HepG2 (cell line): ENCODE measurements at places on chromosomes 4 and X.

DNA sequence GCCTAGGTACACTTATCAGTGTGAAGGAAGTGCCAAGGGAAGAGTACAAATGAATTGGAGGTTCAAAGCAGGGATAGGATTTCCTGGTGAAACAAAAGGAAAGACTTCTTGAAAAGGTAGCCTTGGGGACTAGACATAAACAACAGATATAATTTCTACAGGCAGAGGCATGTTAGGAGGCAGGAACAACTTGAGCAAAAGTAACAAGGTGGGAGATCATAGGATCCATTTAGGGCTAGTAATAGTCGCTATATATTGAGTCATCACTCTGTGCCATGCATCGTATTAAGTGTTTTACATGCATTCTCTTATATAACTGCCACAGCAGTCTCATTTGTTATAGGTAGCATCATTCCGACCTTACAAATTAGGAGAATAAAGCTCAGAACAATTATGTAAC is 98.3 kb upstream of the EOLA2 start:
- no peak for DNase-seq

- peak; percentile 29 for DNase-seq
These were observed 7.8 kb downstream of the LARP1B start for GRCh38 chr4:128068918-128069317.

GRCh38 chrX:10714531-10714930 is 94.1 kb upstream of the MID1 start:
- no peak for DNase-seq

- no peak for DNase-seq
These were observed 59.9 kb downstream of the C4orf51 start for GRCh38 chr4:145739845-145740244.

- no peak for DNase-seq
These were observed 574.3 kb upstream of the DIPK2B start for GRCh38 chrX:45774961-45775360.

DNA sequence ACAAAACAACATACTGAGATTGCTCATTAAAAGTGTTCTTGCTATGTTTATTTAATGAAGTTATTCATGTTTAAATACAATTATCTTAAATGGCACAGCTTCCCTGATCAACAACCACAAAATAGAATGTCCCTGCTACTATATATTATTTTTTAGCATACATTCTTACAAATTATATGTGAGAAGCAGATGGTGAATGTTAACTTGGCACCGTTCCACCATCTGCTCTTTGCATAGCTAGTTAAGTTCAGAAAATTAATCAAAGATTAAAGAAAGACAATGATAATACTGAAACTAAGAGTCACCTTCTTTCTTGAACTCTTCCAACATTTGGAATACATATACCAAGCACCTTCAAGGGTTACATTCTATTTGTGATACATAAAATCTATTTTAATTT is 94.2 kb downstream of the PPP3CA start:
- DNase-seq = no peak

- no peak for DNase-seq
These were observed 250.7 kb downstream of the ARAP2 start for GRCh38 chr4:35993606-35994005.

GRCh38 chrX:100599456-100599855 is 14.7 kb downstream of the TNMD start:
- DNase-seq = no peak

GRCh38 chr4:111618908-111619307 is 526.3 kb upstream of the FAM241A start:
- DNase-seq = no peak

DNA sequence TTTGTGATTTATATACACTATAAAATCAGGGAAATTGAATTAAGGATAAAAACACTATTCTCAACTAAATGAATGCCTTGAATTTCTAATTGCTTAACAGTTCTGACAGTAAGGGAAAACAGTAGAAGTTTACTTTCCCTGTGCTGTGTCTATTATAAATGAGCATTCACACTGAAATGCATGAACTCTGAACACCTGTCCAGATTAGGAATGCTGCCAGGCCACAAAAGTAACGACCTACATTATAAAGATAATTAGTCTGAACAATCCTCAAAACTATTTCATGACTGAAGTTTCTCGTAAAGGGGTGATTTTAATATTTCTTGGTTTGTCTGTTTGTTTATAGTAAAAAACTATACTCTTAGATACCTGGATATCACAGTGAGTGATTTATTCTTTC is 2.0 kb downstream of the NDST3 start:
- DNase-seq = no peak

DNA sequence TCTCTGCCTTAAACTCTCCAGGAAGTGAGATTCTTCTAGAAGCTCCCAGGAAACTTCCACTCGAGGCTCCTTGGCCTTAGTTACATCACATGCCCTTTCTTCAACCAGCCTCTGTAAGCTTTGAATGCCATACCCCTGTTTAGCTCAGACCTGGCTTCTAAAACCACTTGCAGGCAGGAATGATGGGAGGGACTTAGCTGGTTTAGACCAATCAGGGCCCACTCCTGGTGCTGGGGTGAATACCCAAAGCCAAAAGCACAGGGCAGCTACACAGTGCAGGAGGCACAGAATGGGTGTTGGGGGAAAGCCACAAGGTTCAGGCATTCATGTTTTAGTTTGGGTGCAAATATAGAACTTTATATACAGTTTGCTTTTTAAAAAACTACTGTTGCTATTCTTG is 296.2 kb downstream of the FRMPD4 start:
- DNase-seq = no peak

GRCh38 chr4:96305030-96305429 is 465.1 kb downstream of the PDHA2 start:
- no peak for DNase-seq

DNA sequence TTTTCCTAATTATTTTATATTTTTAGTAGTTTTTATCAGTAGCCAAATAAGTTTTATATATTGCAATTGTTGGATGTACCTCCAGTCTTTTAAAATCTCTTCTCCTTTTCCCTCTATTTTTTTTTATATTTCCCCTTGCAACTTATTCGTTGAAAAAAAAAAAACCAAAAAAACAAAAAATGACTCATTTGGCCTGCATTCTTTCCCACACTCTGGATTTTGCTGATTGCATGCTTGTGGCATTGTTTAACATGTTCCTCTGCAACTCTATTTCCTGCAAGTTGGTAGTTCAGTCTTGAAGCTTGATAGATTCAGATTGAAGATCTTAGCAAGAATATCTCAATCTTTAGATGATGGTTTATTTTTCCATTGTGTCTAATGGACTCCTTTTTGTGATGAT is 260.6 kb upstream of the BOD1L1 start:
- DNase-seq = no peak

GRCh38 chr4:101039367-101039766 is 308.0 kb downstream of the PPP3CA start:
- DNase-seq = no peak

DNA sequence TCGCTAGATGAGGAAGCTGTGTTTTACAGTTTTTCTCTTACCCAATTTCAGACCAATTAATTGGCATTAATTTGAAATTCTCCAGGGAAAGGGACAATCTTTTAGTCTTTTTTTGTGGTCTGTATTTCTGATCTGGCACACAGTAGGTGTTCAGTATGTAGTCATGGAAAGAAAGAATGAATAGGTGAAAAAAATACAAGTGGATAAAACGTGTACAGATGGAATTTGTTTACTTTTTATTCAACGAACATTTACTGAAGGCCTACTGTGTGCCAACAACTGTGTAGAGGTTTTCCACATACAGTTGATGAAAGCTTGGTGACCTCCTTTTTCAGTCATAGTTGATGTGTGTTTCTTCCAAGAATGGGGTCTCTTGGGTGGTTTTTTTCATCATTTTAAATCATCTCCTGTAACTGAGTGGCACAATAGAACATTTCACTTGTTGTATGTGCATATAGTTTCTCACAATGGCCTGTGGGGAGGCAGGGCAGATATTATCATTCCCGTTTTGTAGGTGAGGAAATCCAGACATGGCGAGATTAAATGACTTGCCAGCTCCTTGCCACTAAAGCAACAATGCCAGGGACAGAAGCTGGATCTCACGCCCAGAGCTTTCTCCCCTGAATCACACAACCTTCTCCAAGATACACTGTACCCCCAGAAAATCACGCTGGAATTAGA is 102.4 kb downstream of the CEP135 start:
- no peak for DNase-seq

DNA sequence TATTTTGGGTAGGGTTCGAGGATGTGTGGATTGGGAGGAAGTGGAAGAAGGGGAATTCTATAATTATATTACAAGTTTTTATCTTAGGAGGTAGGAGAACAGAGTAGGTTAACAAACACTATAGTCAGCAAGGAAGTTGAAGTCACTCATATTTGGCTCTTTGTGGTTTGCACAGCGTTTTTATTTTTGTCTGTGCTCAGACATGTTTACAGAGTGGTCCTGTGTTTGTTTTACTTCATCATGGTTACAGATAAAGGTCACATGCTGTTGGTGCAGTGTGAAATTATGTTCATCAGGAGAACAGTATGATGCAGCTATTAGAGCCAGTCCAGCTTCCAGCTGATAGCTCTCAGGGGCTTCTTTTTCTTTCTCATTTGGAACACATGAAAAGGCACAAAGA is 299.9 kb upstream of the SFRP2 start:
- no peak for DNase-seq

DNA sequence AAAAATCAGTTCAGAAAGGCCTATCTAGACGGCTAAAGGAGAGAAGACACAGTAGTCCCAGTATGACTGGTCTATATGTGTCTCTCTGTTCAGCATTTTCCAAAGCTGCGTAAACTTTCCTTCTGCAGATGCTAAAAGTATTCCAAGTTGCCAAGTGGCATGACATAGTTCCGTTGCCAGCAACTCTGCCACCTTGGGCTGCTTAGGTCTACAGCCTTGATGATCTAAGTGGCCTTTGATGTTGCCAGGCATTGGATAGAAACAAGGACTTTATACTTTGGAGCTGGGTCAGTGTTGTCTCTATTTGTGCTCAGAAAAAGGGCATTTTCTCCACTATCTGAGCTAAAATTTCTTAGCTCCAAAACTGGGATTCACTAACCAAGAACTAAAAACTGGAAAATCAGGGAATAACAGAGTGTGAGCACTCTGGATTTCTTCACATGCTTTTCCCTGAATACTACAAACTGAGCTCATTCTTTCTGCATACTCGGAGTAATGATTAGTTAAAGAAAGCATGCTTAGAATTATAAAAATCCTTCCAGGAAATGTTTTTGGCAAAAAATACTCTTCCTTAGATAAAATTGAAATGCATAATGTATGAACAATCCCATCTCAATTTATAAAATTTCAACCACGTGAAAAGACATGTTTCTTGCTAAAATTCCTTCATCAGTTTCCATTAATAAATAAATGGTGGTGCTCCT is 191.4 kb downstream of the ADAMTS3 start:
- no peak for DNase-seq

GRCh38 chr4:3525532-3526430 is 6.4 kb downstream of the LRPAP1 start:
- no peak for DNase-seq

GRCh38 chrX:53186351-53186750 is 38.7 kb downstream of the KDM5C start:
- no peak for DNase-seq

- no peak for DNase-seq
These were observed 151.0 kb upstream of the DKK2 start for GRCh38 chr4:107187091-107187490.

DNA sequence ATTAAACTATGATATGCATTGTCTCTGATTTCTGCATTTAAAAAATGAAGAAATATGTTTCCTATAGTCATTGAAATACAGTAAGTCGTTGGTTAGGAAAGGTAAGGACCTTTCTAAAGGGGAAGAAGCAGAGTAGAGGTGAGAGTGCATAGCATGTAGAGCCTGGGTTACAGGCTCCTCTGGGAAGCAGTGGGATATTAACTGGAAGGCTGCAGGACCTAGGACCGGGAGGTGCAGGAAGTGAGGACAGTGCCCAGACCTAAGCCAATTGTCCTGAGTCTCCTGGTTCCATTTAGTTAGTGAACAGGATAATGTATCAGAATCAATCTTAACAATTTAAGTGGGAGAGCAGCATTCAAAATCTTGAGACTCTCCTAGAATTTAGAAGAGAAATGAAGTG is 237.1 kb upstream of the NUDT6 start:
- no peak for DNase-seq

- no peak for DNase-seq
These were observed 171.8 kb upstream of the MAD2L1 start for GRCh38 chr4:120238277-120238973.

- DNase-seq = no peak
These were observed 502.5 kb downstream of the TECRL start for GRCh38 chr4:63906660-63907183.

- DNase-seq = no peak
These were observed 85.9 kb downstream of the GATB start for GRCh38 chr4:151674804-151675391.

- DNase-seq = no peak
These were observed 186.9 kb downstream of the DCHS2 start for GRCh38 chr4:154304679-154305078.

DNA sequence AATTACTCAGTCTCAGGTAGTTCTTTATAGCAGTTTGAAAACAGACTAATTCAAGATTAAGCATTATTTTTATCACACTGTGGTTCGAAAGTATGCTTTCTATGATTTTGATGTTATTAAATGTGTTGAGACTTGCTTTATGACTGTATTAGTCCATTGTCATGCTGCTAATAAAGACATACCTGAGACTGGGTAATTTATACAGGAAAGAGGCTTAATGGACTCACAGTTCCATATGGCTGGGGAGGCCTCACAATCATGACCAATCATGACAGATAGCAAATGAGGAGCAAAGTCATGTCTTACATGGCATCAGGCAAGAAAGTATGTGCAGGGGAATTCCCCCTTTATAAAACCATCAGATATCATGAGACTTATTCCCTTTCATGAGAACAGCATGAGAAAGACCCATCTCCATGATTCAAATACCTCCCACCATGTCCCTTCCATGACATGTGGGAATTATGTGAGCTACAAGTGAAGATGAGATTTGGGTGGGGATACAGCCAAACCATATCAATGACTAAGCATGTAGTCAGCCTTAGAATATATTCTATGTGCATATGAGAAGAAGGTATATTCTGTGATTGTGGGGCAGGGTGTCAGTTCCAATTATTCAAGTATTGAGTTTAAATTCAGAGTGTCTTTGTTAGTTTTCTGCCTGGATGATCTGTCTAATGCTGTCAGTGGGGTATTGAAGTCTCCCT is 44.6 kb upstream of the UGT2A1 start:
- DNase-seq = no peak

GRCh38 chrX:54043541-54044125 is 640 bp downstream of the PHF8 start:
- no peak for DNase-seq

- DNase-seq = no peak
These were observed 65.1 kb downstream of the ARHGAP6 start for GRCh38 chrX:11600578-11600977.
